ENCODE measurements at places on chromosomes 3 and 15.

DNA sequence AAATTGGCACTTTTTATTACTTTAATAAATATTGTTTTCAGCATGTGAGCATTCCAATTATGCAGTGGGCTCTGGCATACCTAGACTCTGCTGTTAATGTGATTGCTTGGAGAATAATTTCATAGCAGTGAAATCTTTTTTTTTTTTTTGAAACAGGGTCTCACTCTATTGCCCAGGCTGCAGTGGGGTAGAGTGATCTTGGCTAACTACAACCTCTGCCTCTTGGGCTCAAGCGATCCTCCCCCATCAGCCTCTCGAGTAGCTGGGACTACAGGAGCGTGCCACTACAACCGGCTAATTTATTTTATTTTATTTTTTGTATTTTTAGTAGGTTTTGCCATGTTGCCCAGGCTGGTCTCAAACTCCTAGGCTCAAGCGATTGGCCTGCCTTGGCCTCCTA is 14.6 kb upstream of the CORO2B start:
- DNase-seq: no peak

GRCh38 chr3:104635872-104636580 is 730.7 kb upstream of the ALCAM start:
- no peak for DNase-seq

- no peak for DNase-seq
Observed at GRCh38 chr3:56864090-56864489, 62.3 kb upstream of the ARHGEF3 start.

DNA sequence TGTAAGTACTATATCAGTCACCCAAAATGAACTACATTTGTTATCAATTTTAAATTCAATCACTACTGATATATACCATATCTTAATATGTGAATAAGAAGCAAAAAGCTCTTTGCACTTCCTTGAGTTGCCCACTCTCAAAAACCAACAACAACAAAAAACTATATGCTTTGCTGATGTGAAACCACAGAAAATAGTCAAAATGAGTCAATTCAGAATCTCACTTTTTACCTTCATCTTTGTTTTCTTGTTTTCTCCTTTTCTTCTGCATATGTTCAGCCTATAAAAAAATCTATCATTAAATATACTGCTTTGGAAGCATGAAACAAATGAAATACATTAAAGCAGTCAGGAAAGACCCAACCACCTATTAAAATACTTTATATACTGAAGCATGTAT is 80.7 kb downstream of the UBR1 start:
- DNase-seq: no peak

DNA sequence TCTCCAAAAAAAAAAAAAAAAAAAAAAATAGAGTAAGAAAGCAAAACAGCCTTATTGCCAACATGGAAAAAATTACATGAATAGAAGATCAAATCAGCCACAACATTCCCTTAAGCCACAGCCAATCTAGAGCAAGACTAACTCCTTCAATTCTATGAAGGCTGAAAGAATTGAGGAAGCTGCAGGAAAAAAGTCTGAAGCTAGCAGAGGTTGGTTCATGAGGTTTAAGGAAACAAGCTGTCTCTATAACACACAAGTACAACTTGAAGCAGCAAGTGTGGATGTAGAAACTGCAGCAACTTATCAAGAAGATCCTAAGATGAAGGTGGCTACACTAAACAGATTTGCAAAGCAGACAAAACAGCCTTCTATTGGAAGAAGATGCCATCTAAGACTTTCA is 9.3 kb downstream of the PARL start:
- no peak for DNase-seq

GRCh38 chr3:30747771-30748281 is 141.4 kb downstream of the TGFBR2 start:
- DNase-seq: no peak

Measured in stimulated activated CD8-positive, alpha-beta memory T cell treated with anti-CD3 and anti-CD28 coated beads, Interleukin-4, amount 100 ng/mL, for 1 hour (primary cell).